Common myeloid progenitor, CD34-positive (primary cell): ENCODE measurements at places on chromosomes 7 and 10.

DNA sequence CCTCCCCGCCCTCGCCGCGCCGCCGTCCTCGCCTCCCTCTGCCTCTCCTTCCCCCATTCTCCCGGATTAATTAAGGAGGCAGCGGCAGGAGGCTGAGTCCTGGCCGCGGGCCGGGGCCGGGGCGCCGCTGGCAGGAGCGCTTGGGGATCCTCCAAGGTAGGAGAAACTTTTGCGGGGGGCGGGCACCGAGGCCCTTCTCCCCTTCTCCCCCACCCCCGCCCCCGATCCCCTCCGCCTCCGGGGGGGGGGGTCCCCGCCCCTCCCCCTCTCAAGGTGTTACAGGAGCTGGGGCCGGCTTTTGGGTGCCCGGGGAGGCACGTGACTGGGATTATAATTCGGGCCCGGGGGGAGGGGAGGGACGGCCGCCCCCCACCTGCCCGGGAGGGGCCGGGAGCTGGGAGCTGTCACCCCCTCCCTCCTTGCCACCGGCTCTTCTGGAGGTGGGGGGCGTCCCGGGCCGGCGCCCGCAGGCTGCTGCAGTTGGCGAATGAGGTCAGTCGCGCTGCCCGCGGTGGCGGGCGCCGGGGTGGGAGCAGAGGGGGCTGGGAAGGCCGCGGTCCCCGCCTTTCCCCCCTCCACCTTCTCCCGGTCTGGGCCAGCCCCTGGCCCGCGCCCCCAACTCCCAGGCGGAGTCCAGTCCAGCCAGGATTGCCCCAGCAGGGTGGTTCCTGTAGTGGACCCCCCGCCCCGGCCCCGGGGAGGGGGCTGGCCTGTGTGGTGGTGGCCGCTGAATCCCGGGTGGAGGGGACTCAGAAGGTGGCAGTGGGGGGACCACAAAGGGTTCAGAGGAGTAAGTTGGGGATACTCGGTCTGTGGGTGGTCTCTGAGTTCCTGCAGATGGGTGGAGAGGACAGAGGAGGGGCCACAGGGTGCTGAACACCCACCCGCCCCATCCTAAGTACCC is 567 bp downstream of the GTF2IRD1 start:
- DNase-seq, result peak; percentile 10

DNA sequence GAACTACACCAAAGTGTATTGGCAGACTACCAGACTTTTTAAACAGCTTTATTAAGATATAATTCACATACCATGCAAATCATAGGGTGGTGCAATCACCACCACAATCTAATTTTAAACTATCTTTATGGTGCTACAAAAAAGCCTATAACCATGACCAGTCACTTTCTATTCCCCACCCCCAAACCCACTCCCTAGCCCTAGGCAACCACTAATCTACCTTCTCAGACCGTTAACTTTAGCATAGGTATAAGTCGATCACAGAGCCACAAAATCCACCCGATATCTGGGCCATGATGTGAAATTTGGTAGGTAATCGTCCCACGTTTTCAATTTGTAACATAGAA is 536 bp upstream of the POM121 start:
- no peak for DNase-seq

GRCh38 chr7:68767462-68767861 is 830.8 kb upstream of the AUTS2 start:
- DNase-seq, result no peak

DNA sequence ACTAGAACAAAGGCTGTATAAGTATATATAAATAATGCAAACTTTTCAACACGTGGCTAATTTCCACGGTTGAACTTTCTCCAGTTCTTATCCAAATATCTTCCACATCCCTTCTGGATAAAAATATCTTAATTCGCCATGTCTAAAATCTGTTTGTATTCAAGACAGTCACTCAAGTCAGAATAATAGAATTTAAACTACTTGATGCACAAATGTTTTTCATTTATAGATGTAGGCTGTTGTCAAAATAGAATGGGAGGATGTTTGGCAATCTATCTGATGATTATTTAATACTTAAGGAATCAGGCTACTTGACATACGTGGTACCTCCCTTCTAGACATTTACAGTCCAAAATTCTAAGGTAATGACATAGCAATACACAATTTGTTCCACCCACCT is 204.3 kb downstream of the TWIST1 start:
- DNase-seq, result no peak
